C1 segment of cervical spinal cord (tissue), 14 donors: ENCODE measurements at places on chromosomes 11 and 22.
A peak's percentile ranks its signal among the peaks of the same experiment; 100 is the strongest.

DNA sequence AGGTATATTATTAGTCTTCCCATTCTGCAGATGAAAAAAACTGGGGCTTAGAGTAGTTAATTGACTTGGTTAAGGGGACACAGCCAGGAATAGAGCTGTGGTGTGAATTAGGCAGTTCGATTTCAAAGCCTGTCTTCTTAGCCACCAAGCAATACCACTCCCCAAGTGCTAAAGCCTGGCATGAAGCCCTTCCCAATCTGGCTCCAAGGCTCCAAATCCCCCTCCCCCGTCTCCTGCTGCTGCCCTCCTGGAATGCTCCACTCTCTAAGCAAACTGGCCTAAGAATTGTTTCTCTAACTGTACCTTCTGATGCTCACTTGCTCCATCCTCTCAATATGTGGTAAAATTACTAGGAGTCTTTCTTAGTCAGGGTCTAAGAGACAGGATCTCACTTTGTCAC lies 18.6 kb downstream of the ASCC2 start:
- no peak for DNase-seq

- peak; percentile 58 for DNase-seq
Observed at GRCh38 chr11:86671531-86672006, 847 bp downstream of the ME3 start.

DNA sequence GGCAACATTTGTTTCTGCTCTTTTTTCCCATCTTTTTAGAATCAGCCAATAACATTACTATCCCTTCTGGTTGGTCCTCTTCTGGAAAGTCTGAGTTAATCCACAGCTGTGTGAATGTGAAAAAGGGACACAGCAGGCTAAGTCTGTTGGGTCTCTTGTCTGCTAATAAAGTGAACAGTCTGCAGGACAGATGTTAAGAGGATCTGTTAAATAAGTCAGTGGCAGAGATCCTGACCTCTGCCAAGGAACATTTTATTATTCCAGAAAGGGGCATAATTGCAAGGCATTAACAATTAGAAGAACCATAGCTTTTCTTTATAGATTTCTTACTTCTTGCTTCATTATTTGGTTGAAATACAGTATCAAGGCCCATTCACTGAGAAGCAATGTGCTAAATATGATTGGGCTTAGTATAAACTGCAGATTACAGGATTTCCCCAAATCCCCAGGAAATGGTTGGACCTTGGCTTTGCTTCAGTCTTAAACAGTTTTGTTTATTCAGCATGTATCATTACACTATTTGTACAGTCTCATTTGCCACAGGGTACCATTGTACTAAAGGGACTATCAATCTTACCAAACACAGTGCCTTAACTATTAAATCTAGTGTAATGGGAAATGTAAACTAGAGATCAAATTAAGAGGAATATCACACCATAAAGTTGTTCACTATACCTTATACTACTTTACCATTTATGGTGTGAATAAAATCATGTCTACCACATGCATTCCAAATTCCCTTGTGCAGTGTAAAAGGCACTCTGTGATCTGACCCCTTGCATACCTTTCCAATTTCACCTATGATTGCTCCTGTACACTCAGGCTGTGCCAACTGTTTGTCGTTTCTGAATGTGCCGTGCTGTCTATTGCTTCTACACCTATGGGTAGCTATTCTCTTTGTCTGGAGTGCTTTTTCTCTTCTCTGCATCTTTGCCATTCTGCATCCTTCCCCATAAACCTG lies 274.0 kb downstream of the SOX6 start:
- DNase-seq = no peak

GRCh38 chr11:67265633-67266448 lies 432 bp upstream of the GRK2 start:
- DNase-seq = peak; percentile 41

- no peak for DNase-seq
Observed at GRCh38 chr11:32440916-32441315, 5.6 kb upstream of the WT1 start.

- DNase-seq = no peak
Observed at GRCh38 chr11:74570266-74571061, 21.9 kb upstream of the POLD3 start.

GRCh38 chr11:86893235-86893634 lies 62.0 kb downstream of the FZD4 start:
- DNase-seq = no peak

DNA sequence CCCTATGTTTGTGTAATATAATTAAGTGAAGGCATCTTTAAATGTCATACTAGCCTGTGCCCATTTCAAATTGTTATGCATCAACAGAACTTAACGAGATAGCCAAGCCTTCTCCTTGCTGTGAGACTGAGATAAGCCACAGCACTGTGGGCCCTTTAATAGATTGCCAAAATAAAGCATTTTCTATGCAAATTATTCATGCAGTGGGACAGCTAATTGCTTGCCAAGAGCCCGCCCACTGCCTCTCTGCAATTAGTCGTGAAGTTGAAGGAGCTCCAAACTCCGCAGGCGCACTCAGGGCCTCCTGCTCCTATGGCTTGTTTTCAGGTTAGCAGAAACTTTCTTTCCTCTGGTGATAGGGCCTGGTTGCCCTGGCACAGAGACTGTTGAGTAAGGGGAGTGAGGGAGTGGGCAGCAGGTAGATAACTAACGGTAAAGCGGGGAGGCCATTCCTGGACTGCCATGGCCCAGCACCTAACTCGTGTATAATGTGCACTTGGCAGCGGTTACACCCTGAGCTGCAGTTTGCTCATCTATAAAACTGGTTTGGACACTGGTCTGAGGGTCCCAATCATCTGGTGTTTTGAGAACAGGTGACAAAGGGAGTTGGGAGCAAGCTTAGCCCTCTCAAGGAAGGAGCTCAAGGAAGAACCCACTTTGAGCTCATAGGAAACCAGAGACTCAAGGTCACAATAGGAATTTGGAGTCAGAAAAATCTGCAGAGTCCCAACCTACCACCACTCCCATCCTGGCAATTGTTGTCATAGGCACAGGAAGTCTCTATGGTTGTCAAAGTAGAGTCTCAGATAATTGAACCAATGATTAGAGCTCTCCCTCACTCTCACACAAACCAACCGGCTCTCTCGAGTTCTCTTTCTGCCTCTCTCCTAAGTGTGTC lies 33.9 kb upstream of the RIC3 start:
- DNase-seq = no peak

GRCh38 chr22:46791201-46791731 lies 28.8 kb downstream of the TBC1D22A start:
- DNase-seq = no peak

DNA sequence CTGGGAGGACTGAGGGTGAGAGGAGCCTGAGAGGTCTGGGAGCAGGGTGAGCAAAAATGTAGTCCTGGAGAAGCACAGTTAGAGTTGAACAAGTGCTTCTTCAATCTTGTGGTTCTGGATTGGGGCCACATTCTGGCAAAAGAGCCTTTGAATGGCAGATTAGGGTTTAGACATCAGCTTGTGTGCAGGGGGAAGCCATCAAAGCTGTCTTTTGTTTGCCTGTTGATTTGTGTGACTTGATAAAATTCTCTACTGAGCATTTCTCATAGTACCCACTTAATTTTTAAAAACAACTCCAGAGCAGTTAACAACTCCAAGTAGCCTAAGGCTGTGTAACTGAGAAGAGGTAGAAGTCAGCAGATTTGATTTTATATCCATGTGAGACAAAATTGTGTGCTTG lies 166.2 kb downstream of the FAT3 start:
- no peak for DNase-seq

GRCh38 chr11:131896978-131897615 lies 526.7 kb downstream of the NTM start:
- DNase-seq = no peak

- DNase-seq = no peak
Observed at GRCh38 chr11:111766834-111767142, 599 bp upstream of the PPP2R1B start.

- no peak for DNase-seq
Observed at GRCh38 chr22:48647051-48647450, 1180.6 kb downstream of the BRD1 start.

DNA sequence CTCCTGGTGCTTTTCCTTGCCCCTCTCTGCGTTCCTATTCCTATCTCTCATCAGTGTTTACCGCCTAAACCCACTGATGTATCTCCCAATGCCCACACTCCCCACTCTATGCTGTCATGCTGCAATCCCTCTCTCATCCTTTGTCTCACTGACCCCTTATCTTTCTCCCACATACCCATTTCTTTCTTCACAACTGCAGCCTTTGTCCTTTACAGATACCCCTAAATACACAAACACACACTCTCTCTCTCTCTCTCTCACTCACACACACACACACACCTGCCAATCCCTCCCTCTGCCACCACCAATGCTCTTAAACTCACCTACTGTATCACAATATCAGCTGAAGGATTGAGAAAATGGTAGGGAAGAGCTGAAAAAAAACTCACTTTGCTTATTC lies 5.3 kb upstream of the OR52B2 start:
- DNase-seq = no peak

GRCh38 chr11:8829556-8829955 lies 81.4 kb upstream of the AKIP1 start:
- no peak for DNase-seq

DNA sequence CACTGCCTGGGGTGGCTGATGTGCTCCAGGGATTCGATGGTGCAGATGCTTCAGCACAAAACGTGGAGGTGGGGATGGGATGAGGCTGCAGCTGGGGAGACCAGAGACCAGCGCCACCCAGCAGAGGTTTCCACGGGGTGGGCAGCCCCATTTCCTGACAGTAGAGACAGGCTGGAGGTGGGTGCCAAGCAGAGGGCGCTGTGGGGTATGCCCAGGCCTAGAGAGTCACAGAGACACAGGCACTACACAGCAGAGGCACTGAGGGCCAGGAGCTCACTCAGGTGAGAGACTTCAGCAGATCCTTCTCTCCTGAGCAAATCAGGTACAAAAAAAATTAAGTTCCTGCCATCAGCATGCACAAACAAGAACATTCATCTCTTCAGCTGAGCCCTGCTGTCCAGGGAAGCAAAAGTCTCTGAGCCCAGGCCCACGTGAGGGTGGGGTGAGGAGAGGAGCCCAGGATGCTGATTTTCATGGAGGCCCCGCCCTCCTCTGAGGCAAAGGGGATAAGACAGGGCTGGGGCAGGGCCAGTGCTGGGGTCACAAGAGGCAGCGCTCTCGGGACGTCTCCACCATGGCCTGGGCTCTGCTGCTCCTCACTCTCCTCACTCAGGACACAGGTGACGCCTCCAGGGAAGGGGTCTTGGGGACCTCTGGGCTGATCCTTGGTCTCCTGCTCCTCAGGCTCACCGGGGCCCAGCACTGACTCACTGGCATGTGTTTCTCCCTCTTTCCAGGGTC lies 53.1 kb downstream of the GGTLC2 start:
- DNase-seq = no peak

DNA sequence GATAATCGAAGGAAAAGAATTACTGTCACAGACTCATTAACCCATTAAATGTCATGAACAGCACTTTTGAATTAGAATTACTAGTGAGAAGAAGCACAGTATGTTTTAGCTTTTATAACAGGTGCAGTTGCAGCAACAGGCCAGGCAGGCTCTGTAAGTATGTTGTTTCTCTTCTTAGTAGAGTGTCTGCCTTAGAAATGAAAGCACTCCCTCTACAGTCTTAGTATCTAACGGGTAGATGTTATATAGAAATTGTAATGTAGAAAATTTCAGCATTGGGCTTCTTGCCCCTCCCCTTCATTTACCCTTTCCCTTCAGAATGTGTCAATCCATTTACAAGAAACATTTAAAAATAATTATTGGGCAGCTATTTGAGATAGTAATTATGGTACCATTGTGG lies 87.4 kb downstream of the HIPK3 start:
- no peak for DNase-seq

DNA sequence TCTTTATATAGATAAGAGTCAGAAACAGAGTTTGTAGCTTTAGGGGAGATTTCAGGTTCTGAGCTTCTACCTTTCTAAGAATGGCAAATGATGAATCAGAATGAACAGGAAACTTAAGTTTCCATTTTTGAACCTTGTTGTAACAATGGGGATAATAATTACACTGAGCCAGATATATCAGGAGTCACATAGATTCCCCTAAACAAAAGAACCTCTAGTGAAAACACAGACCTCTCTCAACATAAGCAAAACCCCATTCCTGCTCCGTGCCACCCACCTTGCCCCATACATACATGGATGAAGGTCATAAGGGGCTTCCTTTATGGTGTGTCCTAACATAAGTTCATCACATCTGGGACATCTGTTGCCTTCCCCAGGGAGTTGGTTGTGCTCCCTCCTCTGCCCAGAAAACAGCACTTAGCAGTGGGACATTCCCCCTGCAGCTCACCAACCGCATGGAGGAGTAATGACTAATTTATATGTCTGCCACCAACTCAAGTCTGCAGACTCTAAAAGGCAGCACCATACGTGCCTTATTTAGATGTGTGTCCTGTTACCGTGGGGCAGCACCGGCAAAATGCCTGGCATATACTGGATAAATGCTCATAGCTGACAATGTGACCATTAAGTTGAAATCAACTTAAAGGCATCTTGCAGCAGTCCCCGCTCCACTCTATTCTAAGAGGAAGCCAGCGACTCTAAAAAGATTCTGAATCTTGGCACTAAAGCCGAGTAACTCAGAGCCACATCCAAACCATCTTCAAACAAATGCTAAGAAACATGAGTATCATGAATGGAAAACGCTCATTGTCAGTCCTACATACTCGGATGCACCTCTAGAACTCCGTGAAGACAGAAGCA lies 8.0 kb downstream of the JAML start:
- DNase-seq = no peak
